CD4-positive, alpha-beta T cell treated with Interferon alpha-2 for 1 hour (primary cell): ENCODE measurements at places on chromosomes 16 and 17.

DNA sequence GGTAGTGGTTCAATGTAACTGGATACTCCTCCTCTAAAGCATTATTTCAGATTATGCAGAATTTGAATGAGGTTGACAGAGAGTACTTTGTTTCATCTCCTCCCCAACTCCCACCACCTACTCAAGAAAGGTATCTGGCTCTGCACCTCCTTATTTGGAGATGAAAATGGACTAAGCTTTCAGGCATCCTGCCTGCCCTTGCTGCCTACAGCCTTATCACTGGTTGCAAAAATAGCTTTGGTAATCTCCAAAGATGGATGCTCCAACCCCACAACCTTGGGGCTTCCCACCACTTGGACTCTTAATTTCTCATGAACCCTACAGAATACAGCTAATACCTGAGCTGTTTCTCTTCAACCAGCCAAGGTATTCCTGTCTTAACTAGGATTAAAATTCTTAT is 45.3 kb upstream of the CORO6 start:
- DNase-seq, result no peak

GRCh38 chr16:19694989-19695388 is 23.0 kb downstream of the KNOP1 start:
- peak; percentile 8 for DNase-seq

- DNase-seq, result no peak
Measured at GRCh38 chr16:12195296-12195695, 218.8 kb downstream of the SNX29 start.

GRCh38 chr17:4551141-4551540 is 4.0 kb downstream of the MYBBP1A start:
- no peak for DNase-seq

DNA sequence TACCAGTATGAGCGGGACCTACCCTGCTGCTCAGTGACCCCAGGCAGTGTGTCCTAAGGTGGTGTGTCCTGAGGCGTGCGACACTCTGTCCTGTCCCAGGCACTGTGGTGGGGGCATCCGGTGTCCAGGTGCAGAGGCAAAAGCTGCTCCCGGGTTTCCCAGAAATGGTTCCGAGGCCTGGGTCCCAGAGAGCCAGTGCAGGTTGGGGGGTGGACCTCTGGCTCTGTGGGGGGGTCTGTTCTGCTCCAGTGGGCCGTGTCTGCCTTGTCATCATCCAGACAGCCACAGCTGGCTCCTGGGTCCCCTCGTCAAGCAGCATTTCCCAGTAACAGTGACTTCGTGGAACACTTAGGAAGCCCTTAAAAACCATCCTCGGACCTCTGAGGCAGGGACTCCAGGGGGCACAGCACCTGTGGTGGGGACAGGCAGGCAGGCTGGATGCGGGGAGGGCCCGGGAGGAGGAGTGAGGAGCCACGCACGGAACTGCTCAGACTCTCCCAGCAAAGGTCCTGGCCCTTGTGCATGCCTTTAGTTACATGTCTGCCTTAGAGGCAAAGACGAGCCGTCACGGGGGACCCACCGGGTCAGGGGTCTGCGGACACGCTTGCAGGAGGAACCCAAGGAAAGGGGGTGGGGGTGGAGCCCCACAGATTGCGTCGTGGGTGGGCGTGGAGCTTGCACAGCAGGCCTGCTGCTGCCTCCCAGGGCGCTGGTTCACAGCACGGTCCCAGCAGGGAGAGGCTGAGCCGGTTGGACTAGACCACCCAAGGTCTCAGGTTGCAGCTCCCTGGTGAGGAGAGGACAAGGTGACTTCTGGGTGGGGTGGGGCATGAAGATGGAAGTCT is 5.6 kb downstream of the SLC16A3 start:
- no peak for DNase-seq

GRCh38 chr17:79852748-79853147 is 13.5 kb upstream of the CBX4 start:
- peak; percentile 21 for DNase-seq

GRCh38 chr16:83211711-83212110 is 584.9 kb downstream of the CDH13 start:
- DNase-seq, result no peak

GRCh38 chr16:20094157-20094556 is 20.5 kb upstream of the GPR139 start:
- no peak for DNase-seq

DNA sequence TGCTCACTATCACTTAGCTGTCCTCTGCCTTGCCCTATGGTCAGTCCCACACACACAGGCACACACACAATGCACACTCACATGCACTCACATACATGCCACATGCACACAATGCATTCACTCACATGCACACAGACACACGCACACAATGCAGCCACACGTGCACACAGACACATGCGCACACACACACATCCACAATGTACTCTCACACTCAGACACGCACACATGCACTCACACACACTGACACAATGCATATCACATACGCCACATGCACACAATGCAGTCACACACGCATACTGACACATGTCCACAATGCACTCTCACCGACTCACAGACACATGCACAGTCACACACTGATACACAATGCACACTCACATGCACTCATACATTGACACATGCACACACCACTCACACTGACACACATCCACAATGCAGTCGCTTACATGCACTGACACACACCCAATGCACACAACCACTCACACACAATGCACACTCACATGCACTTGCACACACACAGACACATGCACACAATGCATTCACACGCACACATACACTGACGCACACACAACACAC is 99.7 kb downstream of the ENGASE start:
- no peak for DNase-seq

- DNase-seq, result no peak
Measured at GRCh38 chr16:72211110-72211509, 39.2 kb upstream of the PMFBP1 start.
